ENCODE measurements at places on chromosomes 11 and 22. TPM values are rescaled to one million over a fixed set of nuclear protein-coding genes. Genes with fewer than 3 reads are reported as not detected.

GRCh38 chr11:14340721-14341120 is 18.3 kb downstream of the RRAS2 start:
- no peak for DNase-seq

GRCh38 chr11:116057000-116057399 is 552.8 kb upstream of the CADM1 start:
- DNase-seq, result no peak

DNA sequence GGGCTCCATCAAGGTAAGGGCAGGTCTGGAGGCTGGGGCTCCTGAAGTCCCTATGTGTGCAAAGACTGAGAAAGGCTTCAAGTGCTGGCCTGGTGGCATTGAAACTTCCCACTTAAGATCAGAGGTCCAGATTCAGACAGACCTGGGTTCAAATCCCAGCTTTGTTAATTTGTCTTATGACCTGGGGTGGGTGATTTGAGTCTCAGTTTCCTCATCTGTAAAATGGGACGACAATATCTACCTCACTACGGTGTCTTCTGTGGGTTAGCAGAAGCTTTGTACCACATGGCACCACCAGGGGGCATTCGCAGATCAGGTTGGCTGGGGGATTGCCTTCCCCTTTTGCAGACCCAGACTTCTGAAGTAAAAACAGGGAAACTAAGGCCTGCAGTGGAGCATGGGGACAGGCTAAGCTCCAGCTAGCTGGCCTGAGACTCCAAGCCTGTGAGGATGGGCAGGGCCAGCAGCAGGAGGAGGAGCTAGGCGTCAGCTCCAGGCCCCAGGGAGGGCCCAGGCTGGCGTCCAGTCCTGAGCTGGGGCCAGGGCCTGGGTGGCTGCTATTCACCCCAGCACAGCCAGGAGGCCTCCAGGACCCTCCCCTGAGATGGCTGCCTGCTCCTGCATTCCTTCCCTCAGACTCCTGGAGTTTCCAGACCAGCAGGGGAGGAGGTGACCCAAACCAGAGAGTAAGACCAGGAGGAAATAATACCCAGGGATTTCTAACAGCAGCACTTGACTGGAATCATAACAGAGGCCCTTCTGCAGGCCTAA is 1.5 kb downstream of the CASTOR1 start:
- peak; percentile 94 for DNase-seq

- no peak for DNase-seq
These were observed 1.8 kb downstream of the GALR3 start for GRCh38 chr22:37824674-37825641.

CRYBB3 gene
- total RNA-seq, result not detected

DNA sequence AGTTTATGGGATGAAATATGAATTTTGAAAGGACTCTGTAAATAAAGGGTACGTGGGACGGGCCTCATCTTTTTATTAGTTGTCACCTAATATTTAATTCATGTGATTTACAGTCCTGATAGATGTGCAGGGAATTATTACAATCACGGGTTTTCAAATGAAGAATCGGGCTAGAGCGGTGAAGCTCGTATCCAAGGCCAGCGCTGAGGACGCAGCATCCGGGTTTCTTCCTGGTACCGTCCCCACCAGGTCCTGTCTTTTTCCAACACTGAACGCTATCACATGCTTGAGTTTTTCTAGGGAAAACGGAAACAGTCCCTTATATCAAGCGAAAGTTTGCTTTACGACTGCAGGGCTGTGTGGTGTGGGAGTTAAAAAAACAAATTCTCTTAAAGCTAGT is 787 bp downstream of the SMDT1 start:
- no peak for DNase-seq

DNA sequence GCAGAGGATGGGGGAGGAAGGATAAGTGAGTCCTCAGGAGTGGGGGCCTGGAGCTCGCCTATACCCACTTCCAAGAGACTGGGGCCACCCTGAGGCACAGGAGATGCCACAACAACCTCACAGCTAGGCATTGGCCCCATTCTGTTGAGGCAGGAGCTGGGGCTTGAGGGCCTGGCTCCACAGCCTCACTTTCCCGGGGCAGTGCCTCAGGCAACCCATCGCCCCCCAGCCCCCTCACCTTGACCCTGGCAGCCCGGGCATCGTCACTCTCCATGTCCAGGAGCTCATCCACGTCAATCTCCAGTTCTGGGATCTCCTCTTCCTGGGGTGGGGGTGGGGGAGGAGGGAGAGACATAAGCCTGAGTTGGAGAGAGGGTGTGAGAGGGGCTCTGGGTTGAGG is 1.8 kb downstream of the PPP1R14B start:
- no peak for DNase-seq

All from CD4-positive, alpha-beta T cell (primary cell).